ENCODE measurements at places on chromosomes 11 and 22. TPM values are rescaled to one million over a fixed set of nuclear protein-coding genes. Genes with fewer than 3 reads are reported as not detected.

GRCh38 chr11:13875643-13876042 lies 86.9 kb upstream of the SPON1 start:
- no peak for DNase-seq

DNA sequence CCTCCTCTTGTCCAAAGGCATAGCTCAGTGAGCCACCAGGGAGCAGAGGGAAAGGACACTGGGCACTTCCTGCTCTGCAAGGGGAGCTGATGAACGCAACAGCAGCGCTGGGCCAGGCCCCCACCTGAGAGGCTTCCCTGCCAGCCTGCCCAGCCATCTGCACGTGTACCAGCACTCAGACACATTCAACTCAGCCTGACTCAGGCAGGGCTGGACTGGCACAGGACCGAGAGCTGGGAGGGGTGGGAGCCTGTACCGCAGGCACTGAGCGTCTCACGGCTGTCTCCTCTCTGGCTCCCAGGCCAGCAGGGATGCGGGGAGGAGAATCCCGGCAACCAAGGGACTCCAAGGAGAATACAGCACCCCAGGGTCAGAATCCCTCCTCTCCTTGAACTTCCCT lies 411.8 kb downstream of the CTTN start:
- no peak for DNase-seq

- DNase-seq: no peak
Observed at GRCh38 chr11:132848336-132848735, 684.0 kb downstream of the OPCML start.

- DNase-seq: no peak
Observed at GRCh38 chr11:113906038-113906437, 1.4 kb downstream of the HTR3B start.

DNA sequence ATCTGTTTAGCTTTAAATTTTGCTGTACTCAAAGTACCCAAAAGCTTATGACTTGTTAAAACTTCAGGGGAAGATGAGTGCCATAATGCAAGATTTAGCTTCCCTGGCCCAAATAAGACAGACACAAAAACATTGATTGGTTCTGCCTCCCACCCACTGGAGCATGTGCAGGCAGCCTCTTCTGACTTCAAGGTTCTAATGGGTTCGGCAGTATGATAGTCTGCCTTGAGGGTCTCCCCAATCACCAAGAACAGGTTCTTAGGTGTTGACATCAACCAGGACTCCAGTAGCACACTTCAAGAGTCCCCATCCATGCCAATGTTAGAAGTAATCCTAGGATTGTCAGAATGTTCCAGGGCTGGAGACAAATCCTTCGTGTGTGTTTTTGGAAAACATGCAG lies 12.5 kb downstream of the EIF4G2 start:
- no peak for DNase-seq

DNA sequence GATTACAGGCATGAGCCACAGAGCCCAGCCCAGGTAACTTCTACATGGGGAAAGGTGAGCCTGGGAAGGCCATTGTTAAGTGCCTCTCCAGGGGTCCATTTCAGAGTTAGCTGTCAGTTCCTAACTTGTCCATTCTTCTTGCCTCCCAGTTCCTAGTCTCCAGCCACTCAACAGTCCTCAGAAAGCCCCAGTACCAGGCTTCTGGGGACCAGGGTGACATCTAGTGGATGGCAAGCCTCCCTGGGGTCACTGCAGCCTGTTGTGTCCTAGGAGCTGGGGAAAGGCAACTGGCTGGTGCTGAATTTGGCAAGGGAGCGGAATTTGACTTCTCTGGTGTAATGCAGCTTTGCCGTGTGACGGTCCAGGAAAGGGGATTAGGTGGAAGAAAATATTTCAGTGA lies 2.1 kb downstream of the LGALS12 start:
- no peak for DNase-seq

DNA sequence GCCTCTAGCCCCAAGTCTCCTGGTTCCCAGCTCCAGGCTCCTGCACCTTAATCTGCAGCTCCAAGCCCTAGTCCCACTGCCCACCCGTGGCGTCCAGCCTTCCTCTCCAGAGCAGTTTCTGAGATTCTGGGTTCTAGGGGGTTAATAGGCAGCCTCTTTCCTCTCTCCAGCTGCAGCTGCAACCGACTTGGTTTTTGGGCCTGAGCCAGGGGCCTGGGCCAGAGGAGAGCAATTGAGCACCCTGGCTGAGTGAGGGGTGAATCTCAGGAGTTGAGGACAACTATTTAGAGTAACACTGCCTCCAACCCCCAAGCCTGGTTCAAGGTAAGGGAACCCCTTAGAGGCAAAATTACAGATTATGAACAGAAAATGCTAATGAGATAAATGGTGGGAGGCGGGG lies 9.0 kb upstream of the CHRM1 start:
- no peak for DNase-seq

TRIM49 gene
- total RNA-seq: not detected

BARX2 gene
- total RNA-seq: 45.2 TPM

PSMC3 gene
- total RNA-seq: 134 TPM

GDPD4 gene
- total RNA-seq: not detected

ADM2 gene
- total RNA-seq: under 0.01 TPM

Measured in esophagus squamous epithelium (tissue), 5 donors.